ENCODE measurements at places on chromosomes 6 and 20.
A peak's percentile ranks its signal among the peaks of the same experiment; 100 is the strongest.

DNA sequence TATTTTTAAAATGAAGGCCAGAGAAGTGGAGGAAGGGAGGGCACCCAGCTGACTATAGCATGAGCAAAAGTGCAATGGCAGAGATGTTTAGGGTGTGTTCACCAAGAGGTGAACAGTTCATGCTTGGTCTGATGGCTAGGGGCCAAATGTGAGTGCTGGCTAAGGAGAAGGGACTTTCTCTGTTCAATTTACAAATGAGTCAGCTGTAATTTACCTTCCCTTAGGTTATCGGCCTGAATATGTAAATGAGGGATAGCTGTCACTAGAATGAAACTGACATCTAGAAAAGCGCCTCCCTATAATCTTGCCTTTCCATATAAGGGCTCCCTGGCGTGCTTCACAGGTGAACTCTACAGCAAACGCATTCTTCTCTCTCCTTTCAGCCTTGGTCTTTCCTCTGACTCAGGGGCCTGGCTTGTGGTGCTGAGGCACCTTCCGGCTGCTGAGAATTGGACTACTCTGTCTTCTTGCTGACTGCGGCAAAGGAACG, 114.7 kb upstream of the BACH2 start:
- DNase-seq = peak; percentile 81

DNA sequence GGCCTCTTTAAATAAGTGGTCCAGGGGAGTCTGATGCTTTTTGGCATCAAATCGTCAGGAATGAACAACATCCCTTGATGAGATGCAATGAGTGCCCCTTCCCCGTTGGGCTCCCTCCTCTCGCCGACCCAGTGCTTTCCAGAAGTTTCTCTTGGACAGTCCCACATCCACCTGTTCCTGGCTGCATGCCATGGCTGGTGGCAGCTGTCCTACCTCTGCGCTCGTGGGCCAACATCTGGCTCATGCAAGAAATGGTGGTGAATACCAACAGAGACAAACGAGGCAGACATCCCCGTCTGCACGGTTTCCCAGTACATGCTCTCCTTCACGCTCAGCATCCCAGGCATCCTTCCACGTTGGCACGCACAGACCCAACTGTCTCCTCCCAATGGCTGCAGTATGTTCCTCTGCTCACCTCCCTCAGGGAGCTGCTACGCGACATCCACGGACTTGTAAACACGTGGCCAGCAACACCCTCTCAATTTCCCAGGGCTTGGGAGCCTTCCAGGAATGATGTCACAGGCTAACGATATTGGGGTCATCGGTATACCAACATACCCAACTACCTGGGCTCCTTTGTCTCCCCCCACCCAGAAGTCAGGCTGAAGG, 37.5 kb downstream of the PPP1R3G start:
- no peak for DNase-seq

DNA sequence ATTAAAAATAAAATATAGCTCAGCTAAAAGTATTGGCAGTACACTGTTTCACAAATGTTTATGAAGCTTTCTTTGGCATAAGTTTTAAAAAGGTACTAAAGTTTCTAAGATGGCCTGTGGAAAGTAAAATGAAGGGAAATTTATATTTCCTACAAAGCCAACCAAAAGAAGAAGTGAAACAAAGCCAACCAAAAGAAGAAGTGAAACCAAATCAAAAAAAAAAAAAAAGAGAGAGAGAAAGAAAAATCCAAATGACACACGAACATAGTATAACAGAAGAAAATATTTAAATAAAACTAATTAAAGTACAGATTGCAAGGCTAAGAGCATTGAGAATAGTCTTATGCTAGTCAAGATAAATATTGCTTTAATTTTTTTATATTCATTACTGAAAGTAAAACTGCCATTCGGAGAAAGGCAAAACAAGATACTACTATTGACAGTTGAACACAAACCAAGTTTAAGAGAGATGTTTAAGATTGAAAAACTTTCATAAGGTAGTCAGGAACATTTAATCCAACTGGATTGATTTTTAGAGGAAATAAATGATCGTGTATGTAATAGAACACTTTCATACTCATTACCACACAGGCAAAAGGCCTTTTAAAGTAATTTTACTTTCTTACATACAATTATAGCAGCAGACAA, 12.8 kb upstream of the KHDRBS2 start:
- DNase-seq = no peak

- no peak for DNase-seq
These were observed 1579.3 kb downstream of the HACE1 start for GRCh38 chr6:103280417-103280816.

DNA sequence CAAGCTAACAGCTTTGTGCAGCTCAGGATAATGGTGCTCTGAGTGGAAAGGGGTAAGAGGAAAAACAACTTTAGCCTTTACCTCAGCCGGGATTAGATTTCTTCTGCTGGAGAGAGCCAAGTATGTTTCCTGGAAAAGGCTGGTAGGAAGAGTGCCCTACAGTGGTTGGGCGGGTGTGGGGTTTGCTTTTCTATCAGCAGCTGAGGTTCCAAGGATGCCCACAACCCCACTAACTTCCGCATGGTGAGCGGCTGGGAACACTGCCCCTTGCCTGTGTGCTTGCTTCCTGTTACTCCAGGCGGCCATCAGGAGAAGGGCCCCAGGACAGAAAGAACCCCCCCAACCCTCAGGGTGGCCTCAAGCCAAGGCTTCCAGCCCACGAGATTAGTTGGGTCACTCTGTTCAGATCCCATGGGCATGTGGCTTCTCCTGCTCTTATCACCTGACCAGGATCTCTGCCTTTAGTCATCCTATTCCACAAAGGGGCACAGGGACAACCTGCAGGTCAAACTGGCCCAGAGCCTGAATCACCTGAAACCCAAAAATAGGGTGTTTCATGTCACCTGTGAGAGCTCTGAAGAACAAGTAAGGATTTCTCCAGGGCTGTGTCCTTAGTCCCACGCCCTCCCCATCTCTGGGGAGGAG, 10.5 kb downstream of the MRPS18A start:
- no peak for DNase-seq

DNA sequence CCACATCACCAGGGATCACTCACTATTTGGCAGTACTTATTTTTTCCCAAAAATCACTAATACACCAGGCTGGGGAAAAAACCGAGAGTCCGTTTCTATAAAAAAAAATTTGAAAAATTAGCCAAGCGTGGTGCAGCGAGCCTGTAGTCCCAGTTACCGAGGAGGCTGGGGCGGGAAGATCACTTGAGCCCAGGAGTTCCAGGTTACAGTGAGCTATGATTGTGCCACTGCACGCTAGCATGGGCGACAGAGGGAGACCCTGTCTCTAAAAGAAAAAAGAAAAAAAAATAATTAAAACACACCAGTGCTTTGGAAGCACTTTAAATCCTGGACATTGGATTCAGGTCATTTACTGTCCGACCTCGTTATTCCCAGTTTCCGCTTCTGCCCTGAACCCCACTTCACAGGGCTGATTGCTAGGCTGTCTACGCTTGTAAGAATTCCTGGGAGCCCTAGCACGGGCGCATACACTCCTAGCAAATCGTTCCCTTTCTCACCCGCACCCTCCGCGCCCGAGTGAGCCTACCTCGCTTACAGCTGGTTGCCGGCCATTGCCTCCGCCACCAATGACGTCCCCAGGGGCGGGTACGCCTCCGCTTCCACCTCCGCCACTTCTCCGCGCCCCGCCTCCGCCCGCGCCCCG, at the start of gene TPMT:
Gene TPMT, minus strand, starts transcription at position 571 of the 643 bp plus-strand sequence. CDS start 5,950 bp downstream, outside the sequence.
- no peak for DNase-seq

DNA sequence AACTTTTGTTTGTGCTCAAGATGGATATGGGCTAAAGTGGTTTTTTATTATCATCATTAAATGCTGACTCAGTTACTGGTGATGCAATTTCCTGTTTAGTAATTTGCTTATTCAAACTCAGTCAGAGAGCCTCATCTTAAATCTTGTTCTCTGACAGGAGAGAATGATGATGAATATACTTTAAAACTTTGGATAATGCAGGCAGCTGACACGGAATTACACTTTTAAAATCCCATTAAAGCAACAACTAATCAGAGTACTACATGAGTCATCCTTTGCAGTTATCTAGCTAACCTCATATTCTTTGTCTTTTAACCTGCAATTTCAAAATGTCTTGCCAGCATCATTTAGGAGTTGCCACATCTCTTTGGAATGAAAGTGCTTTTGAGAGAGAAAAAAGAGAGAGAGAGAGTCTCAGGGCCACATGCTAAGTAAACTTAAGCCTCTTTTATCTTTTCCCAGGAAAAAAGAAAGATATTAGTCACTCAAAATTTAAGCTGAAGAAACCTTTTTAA, 9.2 kb upstream of the C6orf141 start:
- no peak for DNase-seq

DNA sequence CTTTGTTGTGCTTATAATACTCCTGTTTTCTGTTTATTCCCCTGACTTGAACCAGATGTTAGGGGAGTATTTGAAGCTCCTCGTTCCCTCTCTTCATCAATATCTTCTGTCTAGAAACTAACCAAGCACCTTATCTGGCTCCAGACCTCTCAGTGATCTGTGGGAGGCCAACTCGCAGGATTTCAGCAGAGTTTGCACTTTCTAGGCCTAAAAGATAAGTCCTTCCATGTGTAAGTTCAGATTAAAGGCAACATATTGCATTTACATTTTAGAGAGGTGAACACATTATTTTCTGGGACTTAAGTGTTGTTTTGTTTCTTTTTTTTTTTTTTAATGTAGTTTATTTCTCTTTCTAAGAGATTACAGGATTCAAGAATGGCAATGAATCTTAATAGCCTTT, 139.4 kb upstream of the AKAP12 start:
- no peak for DNase-seq

- no peak for DNase-seq
These were observed 186.2 kb downstream of the CDH26 start for GRCh38 chr20:60144404-60144803.

GRCh38 chr6:129235167-129236000, 352.4 kb downstream of the LAMA2 start:
- DNase-seq = no peak

GRCh38 chr20:41649489-41649888, 31.3 kb upstream of the CHD6 start:
- DNase-seq = no peak

DNA sequence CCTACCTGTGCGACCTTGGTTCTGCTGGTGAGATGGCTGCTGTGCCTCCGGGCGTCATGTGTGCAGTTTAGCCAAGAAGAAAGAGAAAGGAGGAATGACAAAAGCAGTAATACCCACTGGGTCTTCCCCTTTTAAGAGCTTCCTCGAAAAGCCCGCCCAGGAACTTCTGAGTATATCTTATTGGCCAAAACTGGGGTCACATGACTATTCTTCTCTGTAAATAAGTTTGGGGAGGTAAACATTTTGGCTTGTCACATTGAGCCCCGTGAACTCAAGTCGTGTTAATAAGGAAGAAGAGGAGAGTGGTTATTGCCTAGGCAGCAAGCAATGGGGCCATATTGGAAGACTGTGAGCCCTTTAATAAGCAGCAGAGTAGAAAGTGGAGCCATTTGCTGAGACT, 130.4 kb upstream of the ECI2 start:
- DNase-seq = no peak

GRCh38 chr6:156729248-156729647, 47.9 kb upstream of the ARID1B start:
- no peak for DNase-seq

DNA sequence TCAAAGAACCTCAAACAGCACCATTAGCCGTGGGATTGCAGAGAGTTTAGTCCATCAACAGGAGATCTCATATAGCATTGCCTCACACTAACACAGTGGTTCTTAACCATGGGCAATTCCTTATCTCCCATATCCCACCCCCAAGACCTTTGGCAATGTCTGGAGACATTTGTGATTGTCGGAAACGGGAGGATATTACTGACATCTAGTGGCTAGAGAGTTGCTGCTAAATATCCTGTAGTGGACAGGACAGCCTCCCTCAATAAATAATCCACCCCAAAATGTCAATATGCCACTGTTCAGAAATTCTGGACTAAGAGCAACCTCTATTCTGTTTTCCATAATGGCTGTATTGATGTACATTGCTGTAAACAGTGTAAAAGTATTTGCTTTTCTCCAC, 210.1 kb upstream of the CCN2 start:
- no peak for DNase-seq

GRCh38 chr20:5001174-5002076, at the start of gene SLC23A2:
SLC23A2 (minus strand) TSS chr20:5001510; CDS start chr20:4932562, 68,948 bp downstream.
- peak; percentile 65 for DNase-seq

DNA sequence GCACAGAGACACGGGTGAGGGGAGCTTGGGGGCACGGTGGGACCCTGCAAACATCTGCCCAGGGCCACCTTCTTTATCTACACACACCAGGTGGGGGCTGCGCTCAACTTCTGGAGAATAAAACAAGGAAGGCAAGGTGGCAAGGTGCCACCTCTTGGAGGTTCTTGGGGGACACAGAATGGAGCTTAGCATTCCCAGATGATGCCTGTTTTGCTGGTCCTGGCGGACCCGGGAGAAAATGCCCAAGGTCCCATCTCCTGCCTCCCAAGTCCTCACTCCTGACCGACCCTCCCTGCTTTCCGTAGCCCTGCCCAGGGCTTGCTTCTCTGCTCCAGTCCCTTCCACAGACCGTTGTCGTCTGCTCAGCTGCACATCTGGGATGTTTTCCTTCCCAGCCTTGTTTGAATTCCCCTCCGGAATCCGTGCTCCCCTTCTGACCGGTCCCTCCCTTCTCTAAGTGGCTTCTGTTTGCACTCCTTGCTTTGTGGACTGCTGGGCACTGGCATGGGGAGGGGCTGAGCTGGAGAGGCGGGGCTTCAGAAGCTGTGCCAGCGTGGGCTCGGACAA, 13.1 kb downstream of the ITPR3 start:
- DNase-seq = no peak

DNA sequence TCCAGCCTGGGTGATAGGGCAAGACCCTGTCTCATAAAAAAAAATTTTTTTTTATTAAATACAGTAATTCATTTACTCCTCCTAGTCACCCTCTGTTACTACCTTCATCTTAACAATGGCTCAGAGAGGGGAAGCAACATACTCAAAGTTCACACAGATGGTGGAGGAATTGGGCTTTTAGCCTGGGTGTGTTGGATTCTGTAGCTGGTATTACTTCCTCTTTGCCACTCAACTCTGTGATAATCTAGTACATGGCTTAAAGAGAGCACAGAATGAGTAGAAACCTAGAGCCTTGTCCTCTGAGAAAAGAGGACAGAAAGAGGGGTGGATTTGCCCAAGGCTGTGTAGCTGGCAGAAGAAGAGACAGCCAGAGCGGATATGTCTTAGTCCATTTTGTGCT, 96.6 kb downstream of the DLGAP4 start:
- DNase-seq = no peak

DNA sequence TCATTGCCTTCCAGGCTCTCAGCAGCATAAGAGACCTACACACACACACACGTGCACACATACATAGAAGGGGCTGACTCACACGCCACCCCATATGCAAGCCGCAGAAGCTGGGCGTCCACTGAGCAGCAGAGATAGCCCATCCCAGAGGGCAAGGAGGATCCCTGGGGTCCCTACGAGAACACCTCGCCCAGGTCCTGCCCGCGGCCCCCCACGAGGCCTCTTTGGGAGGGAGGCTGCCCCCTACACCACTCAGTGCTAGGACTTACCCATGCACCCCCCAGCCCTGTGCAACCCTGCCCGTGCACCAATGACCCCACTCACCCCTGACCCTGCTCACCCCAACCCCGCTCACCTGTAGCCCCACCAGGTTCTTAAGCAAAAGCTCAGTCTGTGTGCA, 20.6 kb upstream of the NTSR1 start:
- DNase-seq = no peak
